ENCODE measurements at places on chromosomes 13 and 19.

DNA sequence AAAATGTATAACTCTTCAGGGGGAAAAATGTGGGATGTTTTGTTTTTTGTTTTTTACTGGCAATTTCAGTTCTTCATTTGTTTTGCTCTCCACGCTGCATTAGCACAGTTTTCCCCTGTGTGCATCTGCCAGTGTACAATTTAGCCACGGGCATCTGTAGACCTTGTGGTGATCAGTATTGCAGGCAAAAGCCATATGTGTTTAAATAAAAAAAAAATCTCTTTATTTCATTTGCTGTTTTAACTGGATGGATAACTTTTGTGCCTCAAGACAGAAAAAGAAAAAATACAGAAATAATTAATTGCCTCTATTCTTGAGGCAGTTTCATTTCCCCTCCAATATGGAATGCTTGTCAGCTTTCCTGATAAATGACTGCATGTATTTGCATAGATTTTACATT lies 7.9 kb upstream of the MAB21L1 start:
- DNase-seq: no peak

DNA sequence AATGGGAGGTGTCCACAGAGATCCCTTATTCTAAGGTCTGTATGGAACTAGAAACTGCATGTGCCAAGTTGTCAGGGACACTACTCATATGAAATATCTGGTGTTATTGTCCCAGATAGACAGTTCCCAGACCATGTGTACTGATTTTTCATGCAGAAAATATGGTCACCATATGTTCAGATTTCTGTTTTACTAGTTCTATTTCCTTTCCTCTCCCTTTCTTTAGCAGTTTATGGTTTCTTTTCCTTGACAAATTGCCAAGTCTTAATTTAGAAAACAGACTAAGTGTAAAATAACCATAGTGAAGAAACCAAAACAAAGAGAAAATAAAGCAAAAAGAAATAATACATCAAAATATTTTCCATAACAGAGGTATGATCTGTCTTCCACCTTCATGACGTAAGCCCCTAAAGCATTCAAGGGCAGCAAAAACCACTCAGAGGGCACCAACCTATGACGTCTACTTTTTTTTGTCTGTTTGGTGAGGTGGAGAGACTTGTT lies 248.5 kb downstream of the KCTD12 start:
- no peak for DNase-seq

GRCh38 chr13:27421101-27421871 lies 3.1 kb upstream of the GTF3A start:
- DNase-seq: no peak

GRCh38 chr13:20616059-20616797 lies 49.3 kb downstream of the IFT88 start:
- DNase-seq: no peak

- DNase-seq: peak; percentile 26
Measured at GRCh38 chr19:17510220-17510993, 1.0 kb upstream of the PGLS start.

DNA sequence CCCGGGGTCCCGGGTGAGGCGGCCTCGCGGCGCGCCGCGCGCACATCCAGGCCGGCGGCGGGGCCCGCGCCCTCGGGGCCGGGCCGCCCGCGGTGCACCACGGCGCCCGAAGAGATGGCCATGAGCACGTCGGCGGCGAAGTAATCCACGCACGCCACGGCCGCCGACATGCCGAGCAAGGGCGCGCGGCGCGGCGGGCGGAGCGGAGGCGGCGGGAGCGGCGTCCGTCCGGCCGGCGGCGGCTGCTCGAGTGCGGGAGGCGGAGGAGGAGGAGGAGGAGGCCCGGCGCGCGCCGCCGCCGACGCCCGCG lies at the start of gene KLF16:
Gene KLF16, minus strand, starts transcription at position 252 of the 310 bp plus-strand sequence. Its CDS starts 82 bp downstream, at position 170.
- DNase-seq: no peak

DNA sequence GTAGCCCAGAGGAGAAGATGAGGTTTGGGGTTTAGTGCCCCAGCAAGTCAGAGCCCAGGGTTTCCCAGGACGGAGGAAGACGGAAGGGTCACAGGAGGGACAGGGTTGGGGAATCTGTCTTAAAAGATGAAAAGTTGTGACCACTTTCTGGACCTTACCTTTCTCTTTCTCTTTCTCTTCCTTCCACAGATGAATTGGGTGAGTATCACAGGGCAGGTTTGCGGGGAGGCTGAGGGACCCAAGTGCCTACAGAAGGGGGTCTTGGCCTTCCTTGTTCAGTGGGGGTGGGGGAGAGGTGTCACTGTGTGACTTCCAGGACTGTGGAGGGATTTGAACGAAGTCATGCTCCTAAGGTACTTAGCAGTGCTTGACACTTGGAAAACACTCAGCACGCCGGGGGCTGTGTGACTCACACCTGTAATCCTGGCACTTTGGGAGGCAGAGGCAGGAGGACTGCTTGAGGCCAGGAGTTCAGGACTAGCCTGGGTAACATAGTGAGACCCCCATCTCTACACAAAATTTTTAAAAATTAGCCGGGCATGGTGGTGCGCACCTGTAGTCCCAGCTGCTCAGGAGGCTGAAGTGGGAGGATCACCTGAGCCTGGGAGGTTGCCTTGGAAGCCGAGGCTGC lies 8.5 kb downstream of the RELB start:
- no peak for DNase-seq

DNA sequence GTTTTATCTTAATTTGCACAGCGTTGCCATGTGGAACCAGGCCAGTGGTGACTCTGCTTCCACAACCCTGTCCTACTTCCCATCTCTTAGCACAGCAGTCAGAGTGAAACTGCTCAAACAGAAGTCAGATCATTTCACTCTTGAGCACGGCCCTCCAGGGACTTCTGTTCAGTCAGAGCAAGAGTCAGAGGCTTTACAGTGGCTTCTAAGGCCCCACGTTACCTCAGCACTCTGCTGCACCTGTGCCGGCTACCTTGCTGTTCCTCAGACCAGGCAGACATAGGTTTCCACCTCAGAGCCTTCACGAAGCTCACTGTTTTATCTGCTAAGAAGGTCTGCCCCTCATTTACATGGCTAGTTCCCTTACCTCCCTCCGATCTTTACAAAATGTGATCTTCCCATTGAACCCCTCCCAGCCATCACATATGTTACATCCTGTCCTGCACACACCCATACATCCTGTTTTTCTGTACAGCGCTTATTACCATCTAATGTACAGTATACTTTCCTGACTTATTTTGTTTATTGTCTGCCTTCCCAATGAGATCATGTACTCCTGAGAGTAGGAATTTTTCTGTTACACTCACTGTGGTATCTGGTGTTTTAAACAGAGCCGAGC lies 41.6 kb downstream of the TM9SF2 start:
- peak; percentile 6 for DNase-seq

GRCh38 chr13:94201022-94201421 lies 278.5 kb downstream of the DCT start:
- DNase-seq: no peak

DNA sequence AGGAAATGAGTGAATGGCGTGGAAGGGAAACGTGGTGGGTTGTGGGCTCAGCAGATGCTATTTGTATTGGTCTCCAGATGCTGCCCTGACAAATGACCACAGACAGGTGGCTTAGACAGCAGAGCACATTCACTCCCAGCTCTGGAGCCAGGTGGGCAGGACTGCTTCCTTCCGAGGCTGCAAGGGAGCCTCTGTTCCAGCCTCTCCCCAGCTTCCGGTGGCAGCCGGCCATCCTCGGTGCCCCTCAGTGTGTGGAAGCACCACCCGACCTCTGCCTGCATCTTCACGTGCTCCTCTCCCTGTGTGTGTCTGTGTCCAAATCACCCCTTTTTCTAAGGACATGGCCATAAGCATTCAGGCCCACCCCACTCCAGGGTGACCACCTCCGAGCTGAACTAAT lies 105.1 kb downstream of the SOX1 start:
- no peak for DNase-seq

DNA sequence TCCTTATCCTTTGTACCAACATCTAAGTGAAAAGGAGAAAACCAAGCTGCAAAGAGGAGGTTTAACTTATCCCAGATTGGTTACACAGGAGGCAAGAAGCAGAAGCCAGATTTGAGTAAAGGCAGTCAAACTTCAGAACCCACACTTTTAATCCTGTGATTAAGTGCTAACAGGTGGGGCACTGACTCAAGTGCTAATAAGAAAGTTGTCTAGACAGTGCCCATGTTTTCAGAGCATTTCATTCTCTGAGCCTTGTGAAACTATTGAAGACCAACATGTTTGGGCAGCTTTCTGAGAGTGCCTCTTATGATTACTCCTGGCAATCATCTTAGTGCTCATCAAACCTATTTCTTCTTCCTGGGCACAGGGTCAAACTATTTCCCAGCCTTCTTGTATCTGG lies 380.8 kb downstream of the KCNRG start:
- no peak for DNase-seq

DNA sequence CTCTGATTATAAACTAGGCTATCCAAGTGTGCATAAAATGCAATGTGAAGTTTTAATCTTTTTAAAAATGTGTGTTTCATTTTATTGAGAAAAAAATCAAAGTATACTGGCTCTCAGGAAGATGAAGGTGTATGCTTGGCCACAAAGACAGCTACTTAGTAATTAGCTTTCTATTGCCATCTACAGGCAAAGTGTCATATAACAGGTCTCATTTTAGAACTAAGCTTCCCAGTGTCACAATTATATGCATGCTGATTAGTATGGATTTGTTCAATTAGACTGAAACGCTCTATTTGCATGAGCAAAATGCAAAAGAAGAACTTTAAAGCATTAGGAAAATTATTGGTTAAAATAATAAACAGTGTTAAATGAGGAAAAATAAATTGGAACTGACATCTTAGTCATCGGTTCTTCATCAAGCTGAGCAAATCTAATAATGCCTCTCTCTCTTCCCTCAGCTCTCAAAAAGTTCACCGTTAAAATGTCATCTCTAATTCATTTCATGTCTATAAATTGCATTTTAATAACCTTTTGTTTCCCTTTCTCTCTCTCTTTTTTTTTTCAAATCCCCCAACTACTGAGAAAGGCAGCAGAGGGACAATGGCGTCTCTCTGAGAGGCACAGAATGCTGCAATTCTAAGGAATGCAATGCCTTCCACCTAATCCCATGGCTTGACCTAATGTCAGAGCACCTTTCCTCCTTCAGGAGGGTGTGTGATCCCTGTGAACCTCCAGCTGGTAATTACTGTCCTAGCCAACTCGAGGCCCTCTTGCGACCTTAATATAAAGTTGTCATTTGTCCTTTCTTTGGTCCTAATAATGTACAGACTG lies 313.1 kb upstream of the MAB21L1 start:
- peak; percentile 67 for DNase-seq

DNA sequence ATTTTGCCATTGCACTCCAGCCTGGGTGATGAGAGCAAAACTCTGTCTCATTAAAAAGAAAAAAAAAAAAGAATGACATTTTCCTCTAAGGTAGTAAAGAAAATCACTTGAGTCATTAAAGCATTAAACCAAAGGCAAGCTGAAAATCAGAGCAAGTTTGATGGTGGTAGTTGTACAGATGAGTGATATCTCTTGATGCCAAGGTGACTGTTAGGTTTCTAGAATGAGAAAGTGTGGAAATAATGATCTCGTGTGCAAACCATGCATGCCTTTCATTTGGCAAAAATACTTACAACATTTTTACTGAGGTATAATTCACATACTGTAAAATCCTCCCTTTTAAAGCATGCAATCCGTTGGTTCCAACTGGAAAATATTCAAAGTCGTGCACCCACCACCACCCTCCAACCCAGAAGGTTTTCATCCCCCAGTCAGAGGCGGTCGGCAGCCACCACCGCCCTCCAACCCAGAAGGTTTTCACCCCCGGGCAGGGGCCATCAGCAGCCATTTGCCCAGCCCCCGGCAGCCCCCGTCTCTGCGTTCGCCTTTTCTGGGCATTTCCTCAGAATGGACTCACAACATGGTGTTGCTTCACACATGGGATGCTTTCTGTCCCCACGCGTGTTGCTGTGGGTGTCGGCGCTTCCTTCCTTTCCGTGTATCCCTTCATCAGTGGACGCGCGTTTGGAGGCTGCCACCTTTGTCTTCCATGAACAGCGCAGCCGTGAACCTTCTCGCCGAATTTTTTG lies 90.2 kb downstream of the ATP11A start:
- no peak for DNase-seq

DNA sequence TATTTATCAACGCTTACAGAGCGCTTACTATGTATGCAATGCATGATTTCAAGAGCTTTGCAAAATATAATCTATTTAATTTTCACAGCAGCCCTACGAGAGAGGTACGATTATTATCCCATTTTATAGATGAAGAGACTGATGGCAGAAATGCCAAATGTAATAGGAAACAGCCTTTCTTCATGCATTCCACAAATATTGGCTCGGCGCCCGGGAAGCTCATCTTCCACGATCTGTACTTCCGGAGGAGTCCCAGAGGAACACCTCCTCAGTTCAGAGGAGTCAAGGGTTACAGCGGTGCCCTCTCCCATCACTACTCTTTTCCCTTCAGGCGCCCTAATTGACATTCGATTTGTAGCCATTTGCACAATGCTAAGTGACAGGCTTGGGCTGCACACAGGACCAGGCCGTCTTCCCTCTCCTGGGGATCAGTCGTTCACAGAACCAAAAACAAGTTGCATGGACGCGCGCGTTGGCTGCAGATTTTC lies 1.1 kb upstream of the ARHGAP35 start:
- DNase-seq: no peak

GRCh38 chr13:106526738-106527444 lies 8.6 kb downstream of the EFNB2 start:
- no peak for DNase-seq

- no peak for DNase-seq
Measured at GRCh38 chr13:111181977-111182376, 66.9 kb downstream of the ARHGEF7 start.

DNA sequence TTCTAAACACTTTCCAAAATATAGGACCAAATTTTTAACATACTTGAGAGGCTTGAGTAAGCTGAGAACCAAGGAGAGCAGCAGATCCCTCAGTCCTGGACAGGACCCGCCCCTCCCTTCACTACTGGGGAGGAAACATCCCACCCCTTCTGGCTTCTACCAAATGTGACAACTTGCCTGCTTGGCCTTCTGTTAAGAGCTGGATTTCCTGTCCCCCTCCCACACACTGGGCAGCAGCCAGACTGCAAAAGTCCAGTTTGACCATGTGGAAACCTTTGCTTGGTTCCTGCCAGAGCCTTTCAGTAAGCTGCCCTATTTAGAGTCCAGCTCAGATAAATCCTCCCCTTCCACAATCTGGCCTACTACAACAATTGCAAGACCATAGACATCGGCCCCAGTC lies 84.3 kb downstream of the FGF14 start:
- DNase-seq: peak; percentile 21
